GM12864 (cell line): ENCODE measurements at places on chromosomes 16 and 17.

DNA sequence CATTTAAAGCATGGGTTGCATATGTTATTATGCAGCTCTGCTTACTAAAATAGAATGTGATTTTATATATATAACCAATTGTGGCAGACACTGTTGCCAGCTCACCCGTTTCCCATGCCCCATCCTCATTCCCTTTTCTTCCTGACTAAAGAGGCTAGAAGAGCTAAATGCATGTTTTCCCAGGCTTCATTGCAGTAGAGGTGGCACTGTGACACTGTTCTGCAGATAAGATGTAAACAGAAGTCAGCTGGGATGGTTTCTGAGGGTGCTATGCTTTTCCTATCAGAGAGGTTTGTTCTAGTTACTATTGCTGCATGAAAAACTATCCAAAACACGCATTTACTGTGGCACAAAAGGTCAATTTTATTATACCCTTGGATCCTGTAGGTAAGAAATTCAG, 5.7 kb upstream of the TOB1 start:
- no peak for DNase-seq

GRCh38 chr17:45129426-45129939, 2.8 kb downstream of the PLCD3 start:
- DNase-seq: no peak

GRCh38 chr16:54320697-54321340, 34.2 kb upstream of the IRX3 start:
- DNase-seq: no peak

GRCh38 chr16:84332975-84333684, 35.2 kb upstream of the ATP2C2 start:
- DNase-seq: no peak

GRCh38 chr17:14289162-14289561, 11.7 kb upstream of the HS3ST3B1 start:
- no peak for DNase-seq
